Osteocyte (in vitro differentiated cells): ENCODE measurements at places on chromosomes 3 and 15.

DNA sequence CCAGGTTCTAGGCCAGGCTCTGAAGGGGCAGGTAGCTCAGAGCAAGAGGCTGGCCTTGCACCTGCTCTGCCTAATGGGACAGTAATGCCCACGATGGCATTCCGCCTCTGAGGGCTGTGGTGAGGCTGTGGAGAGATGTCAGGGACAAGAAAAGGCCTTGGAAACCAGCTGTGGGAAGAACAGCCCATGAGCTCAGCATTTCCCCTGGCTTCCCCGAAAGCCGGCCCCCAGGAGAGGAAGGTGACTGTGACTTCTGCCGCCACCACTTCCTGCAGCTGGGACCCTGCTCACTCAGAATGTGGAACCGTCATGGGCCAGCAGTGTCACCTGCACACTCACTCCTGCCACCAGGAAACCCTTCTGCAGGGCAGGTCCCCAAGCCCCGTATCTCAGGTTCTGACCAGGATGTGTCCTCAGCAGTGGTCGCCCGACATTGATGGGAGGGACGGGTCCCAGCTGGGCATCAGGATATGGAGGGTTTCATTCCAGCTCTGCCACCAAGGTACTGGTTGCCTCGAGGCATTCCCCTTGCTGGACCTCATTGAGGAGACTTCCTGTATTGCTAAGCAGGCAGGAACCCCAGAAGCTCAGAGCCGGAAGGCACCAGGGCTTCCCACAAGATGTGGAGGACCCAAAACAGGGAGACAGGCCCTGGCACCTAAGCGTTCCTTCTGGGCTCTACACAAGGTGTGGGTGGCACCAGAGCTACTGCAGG is 30.7 kb downstream of the SEMA7A start:
- H3K4me3 ChIP-seq = no peak overlapping the region
- DNase-seq = no peak
- peaks cover 3% of the 10 kb centered on the region for H3K27me3 ChIP-seq
- no peak overlapping the region for H3K27ac ChIP-seq

- H3K36me3 ChIP-seq = peaks cover 7% of the 10 kb centered on the region
- no peaks in the 10 kb centered on the region for H3K27me3 ChIP-seq
- DNase-seq = no peak
- H3K4me3 ChIP-seq = no peak overlapping the region
Observed at GRCh38 chr15:99336794-99337193, 85.5 kb downstream of the LRRC28 start.

GRCh38 chr3:161153480-161153879 is 48.3 kb upstream of the B3GALNT1 start:
- peaks cover 3% of the 10 kb centered on the region for H3K36me3 ChIP-seq
- H3K27ac ChIP-seq = no peak overlapping the region
- no peak for DNase-seq
- no peaks in the 10 kb centered on the region for H3K27me3 ChIP-seq
- H3K4me1 ChIP-seq = peaks cover 10% of the 10 kb centered on the region
- H3K4me3 ChIP-seq = no peak overlapping the region

DNA sequence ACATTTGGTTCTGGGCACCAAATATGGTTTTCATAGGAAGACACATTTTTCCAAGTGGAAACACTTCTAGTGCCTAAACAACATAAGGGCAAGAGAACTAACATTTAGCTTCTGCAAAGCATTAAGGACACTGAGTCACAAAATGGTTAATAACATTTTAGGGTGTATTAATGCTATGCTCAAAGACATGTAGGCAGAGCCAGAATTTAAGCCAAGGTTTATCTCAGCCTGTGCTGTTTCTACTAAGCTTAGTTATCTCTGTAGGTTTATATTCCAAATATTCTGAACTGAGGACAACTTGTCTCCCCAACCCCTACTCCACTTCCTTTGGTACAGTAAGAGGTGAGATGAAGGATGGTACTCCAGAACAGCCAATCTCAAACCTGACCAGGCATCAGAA is 54.1 kb upstream of the AKAP13 start:
- no peaks in the 10 kb centered on the region for H3K27me3 ChIP-seq
- DNase-seq = no peak
- H3K27ac ChIP-seq = no peak overlapping the region
- H3K36me3 ChIP-seq = peaks cover 9% of the 10 kb centered on the region
- H3K4me3 ChIP-seq = no peak overlapping the region
- peaks cover 45% of the 10 kb centered on the region for H3K4me1 ChIP-seq

- H3K27me3 ChIP-seq = no peaks in the 10 kb centered on the region
- no peak overlapping the region for H3K27ac ChIP-seq
- no peak overlapping the region for H3K4me3 ChIP-seq
- H3K4me1 ChIP-seq = peaks cover 3% of the 10 kb centered on the region
- no peak for DNase-seq
- peaks cover 61% of the 10 kb centered on the region for H3K36me3 ChIP-seq
Observed at GRCh38 chr3:122533931-122534334, 19.2 kb upstream of the KPNA1 start.

DNA sequence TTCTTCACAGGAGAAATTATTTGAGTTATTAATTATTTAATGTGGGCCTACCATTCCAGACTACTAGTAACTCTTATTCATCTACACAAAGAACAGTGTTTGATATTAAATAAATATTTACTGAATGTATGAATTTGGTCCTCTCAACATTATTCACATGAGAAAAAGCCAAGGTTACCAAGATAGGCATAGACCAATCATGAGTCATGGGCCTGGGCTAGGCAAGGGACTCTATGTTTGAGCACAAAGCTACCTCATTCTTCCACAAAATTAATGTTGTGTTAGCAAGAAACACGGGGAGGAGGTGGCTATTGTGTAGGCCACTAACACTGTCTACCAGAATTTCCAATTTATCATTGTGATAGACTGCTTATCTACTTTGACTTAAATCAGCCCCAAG is 115.7 kb downstream of the SERPINI1 start:
- no peaks in the 10 kb centered on the region for H3K4me1 ChIP-seq
- H3K27me3 ChIP-seq = peaks cover 10% of the 10 kb centered on the region
- H3K27ac ChIP-seq = no peak overlapping the region
- DNase-seq = no peak

GRCh38 chr3:195821403-195822130 is 9.8 kb upstream of the MUC4 start:
- H3K4me3 ChIP-seq = no peak overlapping the region
- no peaks in the 10 kb centered on the region for H3K4me1 ChIP-seq
- H3K36me3 ChIP-seq = no peaks in the 10 kb centered on the region
- H3K27me3 ChIP-seq = peaks cover 13% of the 10 kb centered on the region
- H3K27ac ChIP-seq = no peak overlapping the region

GRCh38 chr15:96331144-96331944 is 844 bp downstream of the NR2F2 start:
- H3K27me3 ChIP-seq = no peaks in the 10 kb centered on the region
- peak overlapping the region; percentile 96 for H3K27ac ChIP-seq
- peaks cover 48% of the 10 kb centered on the region for H3K36me3 ChIP-seq
- peak overlapping the region; percentile 99 for H3K4me3 ChIP-seq

DNA sequence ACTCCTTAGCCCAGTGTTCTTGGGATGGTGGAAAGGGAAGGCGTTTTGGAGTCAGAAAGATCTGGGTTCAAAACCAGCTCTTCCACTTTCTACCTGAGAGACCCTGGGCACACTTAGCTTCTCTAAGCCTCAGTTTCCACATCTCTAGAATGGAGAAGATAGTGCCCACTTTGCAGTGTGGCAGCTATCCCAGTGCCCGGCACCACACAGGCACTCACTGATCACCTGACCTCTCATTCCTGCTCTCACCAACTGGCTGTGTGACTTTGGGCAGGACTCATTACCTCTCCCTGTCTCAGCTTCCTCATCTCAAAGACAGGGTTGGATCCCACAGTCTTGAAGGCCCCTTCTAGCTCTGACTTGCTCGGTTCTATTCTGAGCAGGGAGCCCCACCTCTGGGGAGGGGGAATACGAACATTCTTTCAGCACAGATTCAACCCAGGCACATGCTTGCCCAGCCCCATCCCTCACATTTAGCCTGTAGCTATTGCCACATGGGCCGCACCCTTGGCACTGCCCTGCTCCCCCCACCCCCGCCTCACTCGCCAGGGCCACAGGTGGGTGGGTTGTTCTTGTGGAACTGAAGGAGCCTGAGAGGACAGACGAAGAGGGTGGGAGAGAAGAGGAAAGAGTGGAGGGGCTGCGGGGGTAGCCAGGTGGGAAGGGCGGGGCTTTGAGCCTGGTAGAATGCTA is 39.2 kb downstream of the EPHB3 start:
- DNase-seq = no peak
- peak overlapping the region; percentile 14 for H3K27ac ChIP-seq
- H3K4me3 ChIP-seq = no peak overlapping the region
- H3K36me3 ChIP-seq = no peaks in the 10 kb centered on the region

- H3K36me3 ChIP-seq = no peaks in the 10 kb centered on the region
- H3K27me3 ChIP-seq = peaks cover 2% of the 10 kb centered on the region
- no peak for DNase-seq
- peaks cover 9% of the 10 kb centered on the region for H3K4me1 ChIP-seq
Observed at GRCh38 chr3:69204315-69204957, 82.0 kb upstream of the LMOD3 start.

DNA sequence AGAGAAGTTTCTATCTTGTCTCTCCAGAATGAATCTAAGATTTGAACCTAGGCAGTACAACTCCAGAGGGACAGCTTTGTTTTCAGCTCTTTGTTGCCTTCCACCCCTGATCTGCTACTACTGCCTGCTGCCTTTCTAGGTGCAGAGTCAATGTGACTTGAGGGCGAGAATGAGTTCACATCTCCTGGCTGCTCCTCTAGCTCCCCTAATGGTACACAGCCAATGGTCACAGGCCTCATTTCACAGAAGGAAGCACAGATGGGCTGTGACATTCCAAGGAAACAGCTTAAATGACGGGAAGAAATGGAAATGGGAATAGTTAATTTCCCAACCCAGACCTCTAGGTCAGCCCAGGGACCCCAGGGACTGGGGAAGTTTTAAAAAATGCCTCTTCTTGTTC is 32.4 kb downstream of the FAM43A start:
- no peak overlapping the region for H3K4me3 ChIP-seq
- no peak for DNase-seq
- H3K4me1 ChIP-seq = peaks cover 28% of the 10 kb centered on the region
- no peak overlapping the region for H3K27ac ChIP-seq
- no peaks in the 10 kb centered on the region for H3K36me3 ChIP-seq

- no peaks in the 10 kb centered on the region for H3K4me1 ChIP-seq
- H3K27me3 ChIP-seq = no peaks in the 10 kb centered on the region
- H3K27ac ChIP-seq = no peak overlapping the region
- no peak overlapping the region for H3K4me3 ChIP-seq
- peaks cover 80% of the 10 kb centered on the region for H3K36me3 ChIP-seq
- DNase-seq = no peak
Observed at GRCh38 chr3:41239587-41239986, 40.3 kb downstream of the CTNNB1 start.

DNA sequence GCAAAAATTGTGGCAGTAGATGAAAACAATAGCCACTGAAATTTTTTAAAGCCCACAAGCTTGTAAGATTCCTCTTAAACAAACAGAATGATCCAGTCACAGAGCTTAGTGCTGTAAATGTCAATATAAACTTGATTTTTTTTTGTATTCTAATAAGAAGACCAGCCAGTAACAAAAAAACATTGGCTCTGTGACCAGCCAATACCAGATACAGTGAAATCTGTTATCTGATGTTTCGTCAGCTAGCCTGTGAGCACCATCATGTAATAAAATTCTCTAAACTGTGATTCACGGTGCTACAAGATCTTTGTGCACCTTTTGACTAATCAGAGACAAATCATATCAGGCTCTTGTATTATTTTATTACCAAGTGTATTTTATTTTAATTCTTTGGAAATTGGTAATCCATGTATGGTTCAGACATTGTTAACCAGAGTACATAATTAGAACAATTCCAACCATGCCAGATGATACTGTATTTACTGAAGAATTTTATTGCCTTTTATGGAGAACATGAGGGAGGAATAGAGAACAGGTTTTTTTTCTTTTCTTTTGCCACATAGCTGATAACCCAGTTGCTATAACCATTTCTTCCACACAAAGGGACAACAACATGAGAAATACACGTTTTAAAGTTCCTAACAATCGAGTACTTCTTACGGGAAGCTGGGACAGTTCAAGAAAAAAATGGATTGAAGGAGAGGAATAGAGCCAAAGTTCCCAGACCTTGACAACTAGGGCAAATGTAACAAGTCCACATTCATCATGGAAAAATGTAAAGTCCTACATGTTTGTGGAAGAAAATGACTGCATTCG is 71.9 kb downstream of the FILIP1L start:
- peak overlapping the region; percentile 0 for H3K4me3 ChIP-seq
- no peaks in the 10 kb centered on the region for H3K27me3 ChIP-seq
- H3K36me3 ChIP-seq = peaks cover 1% of the 10 kb centered on the region
- peaks cover 73% of the 10 kb centered on the region for H3K4me1 ChIP-seq
- peak overlapping the region; percentile 96 for H3K27ac ChIP-seq

DNA sequence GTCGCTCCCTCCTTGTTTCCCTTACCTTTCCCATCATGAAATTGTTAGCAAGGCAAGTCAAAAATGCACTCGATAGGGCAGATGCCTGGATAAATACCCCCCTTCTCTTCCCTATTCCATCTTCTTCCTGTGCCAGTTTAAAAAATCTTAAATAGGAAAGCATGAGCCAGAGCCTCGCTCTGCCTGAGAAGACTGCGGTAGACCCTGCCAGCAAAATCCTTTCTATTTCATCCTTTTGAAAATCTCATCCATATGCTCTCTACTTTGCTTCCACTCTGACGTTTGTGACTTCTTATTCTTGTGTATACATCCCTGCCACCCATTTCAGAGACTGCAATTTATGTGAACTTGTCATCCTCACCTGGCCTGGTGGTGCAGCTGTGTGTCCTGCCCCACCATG is 114.6 kb upstream of the ETV5 start:
- no peaks in the 10 kb centered on the region for H3K36me3 ChIP-seq
- H3K4me1 ChIP-seq = no peaks in the 10 kb centered on the region
- DNase-seq = no peak
- H3K27me3 ChIP-seq = peaks cover 53% of the 10 kb centered on the region

- peaks cover 22% of the 10 kb centered on the region for H3K36me3 ChIP-seq
- H3K27ac ChIP-seq = no peak overlapping the region
- no peaks in the 10 kb centered on the region for H3K27me3 ChIP-seq
- DNase-seq = no peak
- H3K4me3 ChIP-seq = no peak overlapping the region
- peaks cover 7% of the 10 kb centered on the region for H3K4me1 ChIP-seq
Observed at GRCh38 chr3:17155951-17156350, 271.2 kb downstream of the PLCL2 start.

GRCh38 chr15:78004222-78004727 is 73.2 kb downstream of the TBC1D2B start:
- H3K27me3 ChIP-seq = no peaks in the 10 kb centered on the region
- DNase-seq = no peak
- H3K4me1 ChIP-seq = peaks cover 16% of the 10 kb centered on the region
- H3K4me3 ChIP-seq = no peak overlapping the region

GRCh38 chr3:98846101-98846500 is 55.4 kb downstream of the DCBLD2 start:
- H3K36me3 ChIP-seq = peaks cover 23% of the 10 kb centered on the region
- no peak overlapping the region for H3K4me3 ChIP-seq
- H3K27ac ChIP-seq = no peak overlapping the region
- H3K4me1 ChIP-seq = peaks cover 39% of the 10 kb centered on the region

- H3K36me3 ChIP-seq = peaks cover 40% of the 10 kb centered on the region
- peaks cover 55% of the 10 kb centered on the region for H3K4me1 ChIP-seq
- DNase-seq = no peak
- no peak overlapping the region for H3K4me3 ChIP-seq
Observed at GRCh38 chr3:156726456-156726855, 52.1 kb downstream of the TIPARP start.
